ENCODE measurements at places on chromosomes 5 and 9. TPM values are rescaled to one million over a fixed set of nuclear protein-coding genes. Genes with fewer than 3 reads are reported as not detected.

The BTNL3 gene
- not detected for total RNA-seq

The PCDHGA4 gene
- 13.5 TPM for total RNA-seq

The GPX8 gene
- 17.3 TPM for total RNA-seq

The ADAMTS6 gene
- 16.5 TPM for total RNA-seq

The SLC6A19 gene
- total RNA-seq: not detected

The UNC13B gene
- total RNA-seq: 39.3 TPM

The FSTL4 gene
- not detected for total RNA-seq

The SLC46A2 gene
- 0.21 TPM for total RNA-seq

The CD180 gene
- 0.66 TPM for total RNA-seq

The PCDHA1 gene
- not detected for total RNA-seq

The GRIA1 gene
- 2.1 TPM for total RNA-seq

The PIP5KL1 gene
- not detected for total RNA-seq

The GRXCR2 gene
- total RNA-seq: not detected

The CYFIP2 gene
- 15.7 TPM for total RNA-seq

The ICE1 gene
- total RNA-seq: 36.5 TPM

The SOHLH1 gene
- total RNA-seq: not detected

The RHOBTB3 gene
- 173 TPM for total RNA-seq

The NR2F1-AS1 gene
- 13.5 TPM for total RNA-seq

The GLRA1 gene
- not detected for total RNA-seq

The SPIN1 gene
- 44.7 TPM for total RNA-seq

The PCDHA13 gene
- total RNA-seq: 0.66 TPM

The SPINK13 gene
- total RNA-seq: not detected

The CCIN gene
- total RNA-seq: not detected

The TLX3 gene
- not detected for total RNA-seq

The CYSRT1 gene
- total RNA-seq: not detected

The TNC gene
- total RNA-seq: 139 TPM
